ENCODE measurements at places on chromosomes 16 and 17.

DNA sequence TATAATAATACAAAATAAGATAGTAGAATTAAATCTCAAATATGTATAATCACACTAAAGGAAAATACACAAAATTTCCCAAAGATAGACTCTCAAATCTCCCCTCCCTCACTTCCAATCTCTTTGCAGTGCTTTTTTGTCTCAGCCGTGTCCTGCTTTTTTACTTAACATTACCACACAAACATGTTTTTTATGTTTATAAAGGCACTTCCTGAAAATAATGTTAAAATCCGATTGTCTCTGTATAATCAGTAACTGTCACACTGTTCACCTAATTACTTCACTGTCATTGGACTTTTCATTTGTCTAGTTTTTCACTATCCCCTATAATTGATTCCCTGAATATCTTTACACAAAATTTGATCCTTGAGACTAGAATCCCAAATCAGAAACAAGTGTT lies 38.2 kb upstream of the ALDH3A2 start:
- no peak for DNase-seq

DNA sequence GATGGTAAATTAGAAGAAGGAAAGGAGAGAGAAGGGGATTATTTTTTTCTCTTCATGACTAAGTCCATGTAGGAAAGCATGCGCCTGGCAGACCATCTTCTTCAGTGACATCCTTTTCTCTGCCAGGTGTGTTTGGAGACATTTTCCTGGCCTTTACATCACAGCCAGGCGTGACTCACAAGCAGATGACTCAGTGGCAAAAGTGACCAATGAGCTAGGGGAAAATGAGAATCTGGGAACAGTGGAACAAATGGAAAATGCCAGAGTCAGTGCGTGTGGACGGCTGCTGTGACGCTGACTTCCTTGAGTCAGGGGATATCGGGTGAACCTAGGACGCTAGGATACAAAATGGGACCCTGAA lies 9.4 kb downstream of the KIAA0513 start:
- DNase-seq: no peak

- DNase-seq: no peak
Observed at GRCh38 chr16:78773706-78774105, 674.3 kb downstream of the WWOX start.

DNA sequence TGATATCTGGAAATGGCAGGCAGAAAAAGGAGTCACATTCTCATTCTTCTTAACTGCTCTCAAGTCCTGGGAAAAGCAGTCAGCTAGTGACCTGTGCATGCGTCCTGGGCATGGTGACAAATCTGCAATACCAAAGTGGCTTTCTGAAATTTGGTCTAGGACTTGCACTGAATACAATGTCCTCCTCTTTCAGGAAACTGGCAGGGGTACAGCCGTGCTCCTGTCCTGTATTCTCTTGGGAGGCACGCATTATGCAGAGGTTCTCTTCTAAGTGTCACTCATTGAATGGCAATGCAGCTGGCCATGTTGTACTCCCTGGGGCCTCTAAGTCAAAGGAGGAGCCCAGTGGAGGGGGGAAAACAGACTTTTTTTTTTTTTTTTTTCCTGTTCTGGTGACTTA lies 10.6 kb downstream of the PHF12 start:
- DNase-seq: no peak

- DNase-seq: no peak
Observed at GRCh38 chr17:32699247-32699646, 177.7 kb downstream of the MYO1D start.

DNA sequence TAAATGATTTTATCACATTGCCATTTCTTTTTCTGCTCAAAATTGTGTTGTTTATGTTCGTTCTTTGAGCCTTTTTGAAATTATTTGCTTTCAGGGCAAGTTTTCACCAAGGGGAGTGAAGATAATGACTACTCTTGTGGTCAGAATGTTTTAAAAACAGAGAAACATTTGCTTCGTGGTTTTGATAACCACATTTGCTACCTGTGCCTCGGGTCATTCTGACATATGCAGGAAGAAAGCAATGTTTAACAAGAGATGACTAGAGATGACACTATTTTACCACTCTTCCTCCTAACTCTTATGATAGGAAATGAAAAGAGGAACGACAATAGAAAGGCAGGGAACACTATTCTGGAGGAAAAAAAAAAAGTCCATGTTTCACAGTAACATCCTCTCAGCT lies 1496.5 kb upstream of the GOT2 start:
- DNase-seq: peak; percentile 8

- no peak for DNase-seq
Observed at GRCh38 chr17:40605306-40605705, 40.0 kb upstream of the CCR7 start.
